ENCODE measurements at places on chromosomes 4 and X.
A peak's percentile ranks its signal among the peaks of the same experiment; 100 is the strongest.

DNA sequence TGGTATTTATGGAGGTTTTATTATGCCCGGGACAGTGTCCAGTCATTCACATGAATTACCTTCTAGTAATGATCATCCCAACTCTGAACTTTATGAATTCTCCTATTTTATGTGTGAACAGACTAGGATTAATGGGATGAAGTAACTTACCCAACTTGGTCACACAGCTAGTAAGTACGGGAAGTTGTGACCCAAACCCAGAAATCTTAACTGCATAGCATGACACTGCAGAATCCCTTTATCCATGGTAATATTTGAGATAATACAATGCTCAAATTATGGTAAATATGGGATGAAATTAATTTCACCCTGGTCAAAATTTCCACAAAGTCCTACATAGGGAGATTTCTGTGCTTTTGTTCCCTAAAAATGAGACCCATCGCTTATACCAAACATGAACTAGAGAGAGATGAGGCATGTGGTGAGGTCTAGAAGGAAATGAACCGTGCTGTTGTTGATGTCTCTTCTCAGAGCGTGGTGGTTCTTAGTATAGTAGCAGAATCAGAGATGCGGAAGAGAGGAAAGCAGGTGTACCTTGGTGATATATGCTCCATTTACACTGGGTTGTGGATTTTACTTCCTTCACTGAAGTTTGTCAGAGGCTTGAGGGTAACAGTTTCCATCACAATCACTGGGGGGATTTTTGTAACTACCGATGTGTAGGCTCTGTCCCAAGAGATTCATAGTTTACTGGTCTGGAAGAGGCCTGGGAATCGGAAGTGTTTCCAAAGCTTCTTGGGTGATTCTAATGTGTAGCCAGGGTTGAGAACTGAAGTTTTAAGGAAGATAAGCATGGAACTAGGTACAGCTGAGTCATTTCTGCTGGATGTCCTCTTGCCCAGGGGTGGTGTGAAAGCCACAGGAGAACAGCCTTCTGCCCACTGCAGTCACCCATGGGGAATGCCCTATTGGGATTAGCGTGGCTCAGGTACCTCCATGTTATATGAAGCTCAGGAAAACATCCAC is 30.2 kb upstream of the FAM9C start:
- no peak for DNase-seq

DNA sequence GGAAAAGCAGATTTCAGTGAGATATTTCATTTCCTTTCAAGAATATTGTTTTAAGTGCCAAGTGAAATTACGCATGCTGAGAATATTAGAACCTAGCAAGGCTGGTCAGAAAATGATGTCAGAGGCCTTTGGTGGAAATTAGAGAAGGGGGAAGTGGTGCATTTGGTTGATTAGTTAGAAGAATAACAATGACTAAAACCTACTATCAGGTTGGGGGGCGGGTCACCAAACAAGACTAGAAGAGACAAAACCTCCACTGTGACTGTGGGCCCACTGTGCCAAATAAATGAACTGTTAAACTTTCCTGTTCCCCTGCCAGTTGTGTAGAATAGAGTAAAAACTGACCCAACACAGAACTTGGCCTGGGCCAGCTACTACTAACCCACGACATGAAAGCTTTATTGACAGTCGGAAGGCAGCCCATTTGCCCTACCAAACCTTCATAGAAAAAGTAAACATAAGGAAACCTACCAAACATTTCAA is 2.9 kb downstream of the RAPGEF2 start:
- no peak for DNase-seq

- DNase-seq, result no peak
Measured at GRCh38 chrX:155744534-155744933, 131.8 kb upstream of the TMLHE start.

- no peak for DNase-seq
Measured at GRCh38 chr4:147638942-147639341, 21.7 kb downstream of the TMEM184C start.

DNA sequence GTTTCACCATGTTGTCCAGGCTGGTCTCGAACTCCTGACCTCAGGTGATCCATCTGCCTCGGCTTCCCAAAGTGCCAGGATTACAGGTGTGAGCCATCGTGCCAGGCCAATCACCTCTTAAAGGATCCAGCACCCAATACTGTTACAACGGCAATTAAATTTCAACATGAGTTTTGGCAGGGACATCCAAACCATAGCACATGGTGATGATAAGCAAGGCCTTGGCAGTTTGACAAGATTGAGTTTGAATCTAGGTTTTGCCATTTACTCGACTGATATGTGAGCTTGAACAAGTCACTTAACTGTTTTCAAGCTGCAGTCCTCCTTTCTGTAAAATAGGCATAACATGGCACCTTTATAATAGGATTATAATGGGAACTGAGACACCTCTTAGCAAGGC is 84.1 kb downstream of the GPR82 start:
- no peak for DNase-seq

DNA sequence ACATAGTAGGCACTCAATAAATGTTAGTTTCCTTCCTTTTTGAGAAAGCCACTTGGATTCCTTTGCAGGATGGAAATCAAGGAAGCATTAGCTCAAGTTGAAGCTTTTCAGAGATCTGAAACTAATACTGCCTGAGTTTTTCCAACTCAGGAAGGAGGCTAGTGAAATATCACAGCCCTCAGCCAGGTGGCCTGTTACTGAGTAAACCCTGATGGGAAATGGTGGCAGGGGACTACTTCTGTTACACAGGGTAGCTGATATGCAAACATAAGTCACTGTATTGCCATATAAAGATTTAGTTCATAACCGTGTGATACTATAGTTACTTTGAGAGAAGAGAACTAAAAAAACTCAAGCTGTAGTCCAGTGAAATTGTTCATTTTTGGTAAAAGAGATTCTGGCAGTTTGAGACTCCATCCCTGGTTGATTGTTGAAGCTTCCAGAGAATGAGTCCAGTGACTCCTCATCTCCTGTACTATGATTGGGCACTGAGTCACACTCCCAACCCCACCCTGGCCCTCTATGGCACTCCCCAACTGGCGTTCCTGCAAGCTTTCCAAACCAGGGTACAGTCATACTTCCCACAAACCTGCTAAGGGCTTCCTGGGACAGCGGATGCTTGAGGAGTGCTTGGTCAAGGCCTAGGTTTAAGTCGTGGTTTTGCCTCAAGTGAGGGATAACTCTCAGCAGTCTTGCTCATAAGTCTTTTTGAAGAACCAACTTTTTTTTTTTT is 81.8 kb downstream of the MID1IP1 start:
- no peak for DNase-seq

- no peak for DNase-seq
Measured at GRCh38 chrX:70554523-70554922, 109.9 kb downstream of the DLG3 start.

- DNase-seq, result no peak
Measured at GRCh38 chr4:92387459-92388069, 83.8 kb downstream of the GRID2 start.

- no peak for DNase-seq
Measured at GRCh38 chr4:26418107-26418506, 72.2 kb downstream of the CCKAR start.

DNA sequence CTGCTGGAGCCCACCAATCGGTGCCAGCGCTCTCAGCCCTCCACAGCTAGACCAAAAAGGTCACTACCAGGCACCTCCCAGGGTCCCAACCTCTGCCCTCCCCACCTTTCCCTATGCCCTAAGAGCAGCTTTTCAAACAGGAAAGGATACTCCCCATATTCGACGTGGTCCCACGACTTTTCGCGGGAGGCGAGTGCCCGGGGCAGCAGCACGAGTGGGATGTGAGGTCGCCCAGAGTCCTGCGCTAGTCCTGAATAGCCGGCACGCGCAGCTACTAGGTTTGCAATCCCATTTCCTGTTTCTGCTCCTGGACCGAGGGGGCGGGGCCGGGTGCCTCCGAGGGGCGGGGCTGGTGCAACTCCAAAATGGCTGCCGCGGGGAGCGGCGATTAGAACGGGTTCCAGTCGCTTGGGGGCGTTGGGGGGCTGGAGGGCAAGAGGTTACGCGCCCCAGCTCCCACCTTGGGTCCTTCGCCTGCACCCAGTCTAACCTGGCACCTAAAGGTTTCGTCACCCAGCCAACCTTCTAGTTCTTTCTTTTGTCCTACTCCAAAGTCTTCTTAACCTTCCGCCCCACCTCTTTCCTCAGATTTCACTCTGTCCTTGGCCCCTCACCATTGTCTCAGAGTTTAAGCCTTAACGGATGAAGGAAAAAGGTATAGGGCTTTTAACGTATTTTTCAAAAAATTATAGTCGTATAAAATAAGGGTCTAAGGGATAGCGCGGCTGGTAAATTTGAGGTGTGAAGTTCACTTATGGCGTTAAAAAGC is 85.0 kb upstream of the TENT5D start:
- DNase-seq, result no peak

DNA sequence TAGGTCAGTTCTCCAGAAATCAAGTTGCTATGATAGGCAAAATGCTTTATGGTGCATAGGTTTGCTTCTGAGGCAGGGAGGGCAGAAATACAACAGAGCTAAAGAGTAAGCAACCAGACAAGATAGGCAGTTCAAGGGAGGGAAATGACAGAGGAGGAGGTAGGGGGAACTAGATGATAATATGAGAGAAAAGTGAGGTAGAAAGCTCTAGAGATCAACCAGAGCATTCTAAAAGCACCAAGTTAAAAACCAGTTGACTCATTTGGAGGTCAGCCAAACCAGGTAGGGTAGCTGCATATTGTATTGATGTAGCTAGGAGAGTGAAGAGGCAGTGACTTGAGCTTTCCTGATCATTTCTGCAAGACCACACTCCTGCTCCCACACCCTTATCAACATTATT is 49.0 kb upstream of the SLC16A2 start:
- DNase-seq, result no peak

DNA sequence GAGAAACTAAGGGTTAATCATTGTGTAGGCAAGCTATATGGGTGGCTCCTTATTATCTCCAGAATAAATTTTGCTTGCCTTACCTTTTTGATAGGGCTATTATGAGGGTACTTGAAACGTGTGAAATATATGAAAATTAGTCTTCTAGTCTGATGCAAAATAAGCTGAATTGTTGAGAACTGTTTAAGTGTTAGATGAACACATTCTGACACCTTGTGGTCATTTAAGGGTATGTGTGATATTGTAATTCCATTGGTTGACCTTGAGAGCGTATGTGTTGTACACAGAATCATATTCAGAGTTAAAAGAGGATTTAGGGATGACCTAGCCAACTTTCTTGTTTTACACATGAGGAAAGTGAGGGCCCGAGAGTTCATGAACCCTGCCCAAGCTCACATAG is 44.6 kb upstream of the LINC00632 start:
- no peak for DNase-seq

- DNase-seq, result no peak
Measured at GRCh38 chrX:134144231-134144630, 92.8 kb upstream of the CCDC160 start.

GRCh38 chr4:150323406-150324325 is 245.4 kb downstream of the DCLK2 start:
- no peak for DNase-seq

DNA sequence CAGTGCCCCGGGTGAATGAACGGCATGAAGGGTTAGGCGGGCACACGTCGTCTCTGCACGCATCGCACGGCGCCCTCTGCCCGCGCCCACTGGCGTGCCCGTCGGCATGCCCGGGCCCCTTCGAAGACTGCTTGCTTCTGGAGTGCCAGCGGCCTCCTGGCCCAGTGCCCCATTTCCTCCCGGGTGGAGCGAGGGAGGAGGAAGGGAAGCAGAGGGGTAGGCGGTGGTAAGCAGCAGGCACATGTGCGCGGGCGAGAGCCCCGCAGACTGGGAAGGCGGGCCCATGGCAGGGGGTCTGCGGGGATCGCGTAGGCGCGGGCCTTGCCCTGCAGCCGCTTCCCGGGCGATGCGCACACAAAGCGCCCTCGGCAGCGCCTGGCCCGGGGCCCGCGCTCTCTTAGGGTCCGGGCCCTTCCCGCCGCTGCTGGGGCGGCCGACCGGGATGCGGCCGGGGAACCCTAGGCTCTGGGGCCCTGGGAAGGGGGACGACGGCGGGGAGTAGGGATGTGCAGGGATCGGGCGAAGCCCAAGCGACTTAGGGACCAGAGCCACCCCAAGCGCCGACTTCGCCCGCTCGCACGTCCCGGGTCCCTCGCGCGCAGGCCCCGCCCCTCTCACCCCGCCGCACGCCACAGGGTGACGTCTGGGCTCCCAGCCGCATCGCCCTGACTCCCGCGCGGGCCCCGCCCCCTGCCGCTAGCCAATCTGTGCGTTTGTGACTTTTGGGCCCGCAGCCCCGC is 866 bp upstream of the EMD start:
- peak; percentile 23 for DNase-seq

GRCh38 chr4:83552924-83553323 is 17.0 kb downstream of the GPAT3 start:
- DNase-seq, result no peak

GRCh38 chrX:42530027-42530426 is 247.9 kb downstream of the PPP1R2C start:
- no peak for DNase-seq

GRCh38 chr4:152943672-152944071 is 7.5 kb downstream of the FHDC1 start:
- DNase-seq, result no peak

DNA sequence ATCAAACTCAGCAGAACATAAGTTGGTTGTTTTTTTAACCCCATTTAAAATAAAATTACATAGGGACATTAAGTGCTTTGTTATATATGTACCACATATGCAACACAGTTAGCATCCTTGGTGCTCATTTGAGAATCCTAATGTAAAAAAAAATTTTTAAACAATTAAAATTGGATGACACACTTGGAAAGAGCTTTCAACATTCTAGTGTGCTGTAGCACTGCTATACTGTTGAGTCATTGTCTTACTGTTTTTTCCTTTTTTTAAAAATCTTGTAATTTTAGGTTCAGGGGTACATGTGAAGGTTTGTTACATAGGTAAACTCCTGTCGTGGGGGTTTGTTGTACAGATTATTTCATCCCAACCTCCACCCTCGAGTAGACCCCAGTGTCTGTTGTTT is 12.8 kb downstream of the THAP9 start:
- no peak for DNase-seq

DNA sequence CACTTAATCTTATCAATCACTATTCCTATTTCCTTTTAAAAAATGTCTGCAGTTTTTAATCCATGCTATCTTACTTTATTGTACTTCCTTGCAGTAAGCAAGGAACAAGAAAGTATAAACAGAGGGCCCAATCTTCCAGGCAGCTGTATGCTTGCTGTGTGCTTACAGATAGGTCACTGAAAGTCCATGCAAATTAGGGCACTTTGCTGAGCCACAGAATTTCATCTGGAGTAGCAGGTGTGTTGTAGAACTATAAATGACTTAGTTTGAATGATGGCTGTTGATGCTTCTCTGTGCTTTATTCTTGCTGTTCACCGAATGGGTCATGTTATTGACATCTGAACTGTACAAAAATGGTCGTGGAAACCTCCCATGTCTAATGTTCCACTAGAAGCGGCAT is 154.6 kb downstream of the ATOH1 start:
- DNase-seq, result no peak

DNA sequence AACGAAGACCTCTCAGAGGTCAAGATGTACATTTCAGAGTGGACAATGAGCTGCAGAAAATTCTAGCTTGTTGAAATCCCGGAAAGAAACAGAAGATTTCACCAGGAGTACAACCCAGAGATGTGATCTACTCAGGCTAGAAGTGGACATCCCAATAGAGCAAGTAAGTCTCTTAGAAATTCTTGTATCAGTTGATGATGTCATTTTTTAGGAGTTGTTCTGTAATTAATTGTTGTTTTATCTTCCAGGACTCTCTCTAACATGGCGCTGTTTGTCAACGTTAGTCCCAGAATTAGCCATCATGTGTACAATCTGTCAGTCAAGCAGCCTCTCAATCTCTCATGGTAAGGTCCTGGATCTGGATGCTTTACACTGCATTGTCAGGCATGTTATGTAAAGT is 174.4 kb downstream of the GRIA3 start:
- DNase-seq, result no peak

Data from activated CD4-positive, alpha-beta T cell treated with anti-CD3 and anti-CD28 coated beads, Interleukin-2, amount 50 U/mL, for 1 hour (primary cell).